Activated CD8-positive, alpha-beta memory T cell treated with anti-CD3 and anti-CD28 coated beads for 48 hours (primary cell): ENCODE measurements at places on chromosomes 4 and X.

- no peak for DNase-seq
Measured at GRCh38 chr4:8252301-8253173, 17.0 kb upstream of the HTRA3 start.

DNA sequence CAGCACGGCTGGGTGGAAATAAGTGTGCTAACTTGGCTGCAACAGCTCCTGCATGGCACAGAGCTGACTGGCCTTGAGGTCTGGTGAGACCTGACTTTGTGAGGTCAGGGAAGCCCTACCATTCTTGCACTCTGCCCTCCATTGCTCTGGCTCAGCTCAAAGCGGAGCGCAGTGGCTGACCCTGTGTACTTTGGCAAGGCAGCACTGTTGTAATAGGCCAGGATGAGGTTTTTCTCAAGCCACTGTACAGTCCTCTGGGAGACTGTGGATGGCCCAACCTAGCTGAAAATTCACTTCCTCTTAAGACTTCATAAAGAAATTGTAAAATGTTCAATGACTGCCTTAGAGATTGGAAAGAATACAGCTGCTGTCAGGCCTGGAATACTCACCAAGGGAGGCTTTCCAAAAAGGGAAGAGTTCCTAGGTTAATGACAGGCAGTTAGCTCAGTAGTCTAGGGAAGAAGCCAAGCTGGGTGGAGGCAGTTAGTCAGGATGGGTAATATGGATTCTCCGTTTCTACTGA is 129.8 kb downstream of the GUCY2F start:
- no peak for DNase-seq

GRCh38 chr4:41964401-41964800 is 17.2 kb upstream of the DCAF4L1 start:
- DNase-seq, result no peak

DNA sequence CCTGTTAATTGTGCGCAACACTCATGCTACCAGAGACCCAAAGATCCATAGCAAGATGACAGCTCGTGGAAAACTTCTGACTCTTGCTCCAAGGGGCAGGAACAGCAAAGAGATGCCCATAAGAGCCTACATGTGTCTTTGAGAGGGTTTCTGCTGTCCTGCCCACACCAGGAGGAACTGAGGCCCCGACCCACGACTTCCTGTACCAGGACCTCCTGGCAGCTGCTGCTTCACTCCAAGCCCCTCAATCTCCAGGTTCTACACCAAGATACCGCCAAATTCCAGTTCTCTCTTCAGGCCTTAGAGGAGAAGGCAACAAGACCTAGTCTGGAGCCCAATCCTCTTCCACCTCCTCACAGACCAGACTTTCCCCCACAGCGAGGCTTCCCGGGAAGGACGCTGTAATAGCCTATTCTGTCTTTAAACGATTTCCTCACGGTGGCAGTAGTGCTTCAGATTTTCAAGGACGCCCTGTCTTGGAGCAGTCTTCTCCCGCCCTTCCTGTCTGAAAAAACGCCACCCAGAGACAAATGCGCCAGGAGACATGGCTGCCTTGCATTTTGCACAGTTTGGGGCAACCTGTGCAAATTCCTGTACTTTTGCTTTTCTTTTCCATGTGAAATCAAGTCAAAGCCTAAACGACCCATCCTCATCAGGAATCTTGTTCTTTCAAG is 230.2 kb upstream of the STK26 start:
- no peak for DNase-seq

- no peak for DNase-seq
Measured at GRCh38 chr4:90621080-90621479, 493.9 kb downstream of the CCSER1 start.

GRCh38 chrX:150478496-150479492 is 89.6 kb upstream of the MTM1 start:
- DNase-seq, result no peak

GRCh38 chr4:74054483-74055047 is 16.1 kb upstream of the CXCL3 start:
- DNase-seq, result no peak

- DNase-seq, result no peak
Measured at GRCh38 chr4:122537388-122538135, 81.0 kb upstream of the IL2 start.

DNA sequence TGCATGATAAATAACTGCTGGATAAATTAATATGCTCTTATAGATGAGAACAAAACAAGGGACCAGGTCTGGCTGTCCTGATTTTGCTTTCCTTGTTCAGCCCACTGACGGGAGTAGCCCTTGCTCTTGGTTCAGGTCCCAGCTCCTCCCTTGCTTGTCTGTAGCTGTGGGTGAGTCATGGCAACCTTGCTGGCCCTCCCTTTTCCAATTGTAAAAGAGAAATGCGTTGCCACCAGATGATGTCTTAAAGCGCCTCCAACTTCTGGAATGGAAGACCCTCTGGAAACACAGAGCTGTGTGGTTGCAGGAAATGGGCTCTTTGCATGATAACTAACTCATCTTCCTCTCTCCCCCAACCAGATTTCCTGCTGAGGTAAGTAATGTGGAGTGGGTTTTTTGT is 171.4 kb downstream of the AASDH start:
- no peak for DNase-seq

DNA sequence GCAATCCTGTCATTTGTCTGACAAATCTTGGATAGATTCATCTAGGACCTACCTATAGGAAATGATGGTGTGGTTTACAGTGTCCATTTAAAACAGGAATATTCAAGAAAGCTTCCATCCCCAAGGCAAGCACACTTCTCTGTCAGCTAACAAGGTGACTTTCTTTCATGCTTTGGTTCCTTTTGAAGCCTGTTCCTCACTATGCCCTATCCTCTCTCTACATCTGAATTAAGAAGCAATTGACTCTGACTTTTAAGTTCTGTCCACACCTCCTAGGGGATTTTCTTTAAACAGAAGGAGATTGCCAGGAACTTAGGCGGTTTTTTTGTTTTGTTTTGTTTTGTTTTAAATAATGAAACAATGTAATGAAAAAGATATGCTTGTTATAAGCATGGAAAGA is 1181.4 kb upstream of the TENM3 start:
- DNase-seq, result no peak

GRCh38 chr4:88144866-88145300 is 13.6 kb downstream of the ABCG2 start:
- no peak for DNase-seq

GRCh38 chr4:18180122-18180521 is 158.6 kb upstream of the LCORL start:
- DNase-seq, result no peak

DNA sequence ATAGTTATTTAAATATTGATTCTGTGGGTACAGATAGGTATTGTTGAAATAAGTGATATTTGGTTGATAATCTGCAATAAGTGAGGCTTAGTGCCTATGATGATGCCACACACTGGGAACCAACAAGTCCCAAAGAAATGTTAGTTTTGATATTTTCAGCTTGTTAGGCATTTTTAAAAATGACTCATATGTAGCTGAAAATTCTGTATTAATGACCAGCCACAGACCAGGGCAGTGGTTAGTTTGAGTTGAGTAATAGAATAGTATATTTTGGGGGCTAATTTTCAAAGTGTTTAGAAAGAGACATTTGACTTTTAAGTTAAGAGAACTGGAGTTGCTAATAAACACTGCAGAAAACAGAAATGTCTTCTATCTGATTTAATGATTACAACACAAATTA is 9.4 kb downstream of the INTU start:
- DNase-seq, result no peak

DNA sequence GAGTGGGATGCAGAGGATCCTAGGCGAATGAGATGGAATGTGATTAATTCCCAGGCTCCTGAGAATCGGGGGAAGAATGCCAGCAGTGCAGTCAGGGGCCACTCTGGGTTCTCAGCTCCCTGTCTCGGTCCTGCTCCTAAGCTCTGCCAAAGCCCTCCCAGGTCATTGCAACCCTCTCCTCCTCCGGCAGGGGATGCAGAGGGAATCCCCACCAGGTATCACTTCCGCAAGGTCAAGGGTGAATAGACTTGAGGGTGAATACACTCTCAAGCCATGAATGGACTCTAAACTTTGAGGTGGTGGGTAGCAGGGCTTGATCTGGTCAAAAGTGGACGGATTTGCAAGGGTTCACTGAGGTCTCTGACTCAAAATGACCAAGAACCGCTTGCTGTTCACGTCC is 139.3 kb upstream of the MXRA5 start:
- DNase-seq, result no peak

- no peak for DNase-seq
Measured at GRCh38 chr4:176432811-176433540, 113.2 kb downstream of the SPCS3 start.

GRCh38 chr4:7808752-7809151 is 130.9 kb downstream of the AFAP1 start:
- no peak for DNase-seq

DNA sequence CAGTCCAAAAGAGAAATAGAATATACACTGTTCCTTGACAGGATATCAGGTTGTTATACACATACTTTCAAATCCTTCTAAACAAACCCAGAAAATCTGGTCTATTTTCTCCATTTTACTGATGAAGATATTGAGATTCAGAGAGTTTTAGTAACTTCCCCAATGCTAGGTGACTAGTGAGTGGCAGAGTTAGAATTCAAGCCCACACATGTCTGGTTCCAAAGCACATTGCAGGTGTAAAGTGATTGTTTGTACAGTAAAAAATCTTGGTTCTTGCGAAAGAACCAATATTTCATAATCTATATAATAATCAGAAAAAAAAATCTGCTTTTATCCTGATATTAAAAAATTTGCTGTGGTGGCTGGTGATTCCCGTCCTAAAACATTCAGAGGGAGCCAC is 39.5 kb upstream of the EMCN start:
- no peak for DNase-seq

GRCh38 chr4:42732776-42733175 is 75.9 kb upstream of the ATP8A1 start:
- DNase-seq, result no peak

- no peak for DNase-seq
Measured at GRCh38 chr4:53573696-53574095, 17.6 kb downstream of the LNX1 start.
